ENCODE measurements at places on chromosomes 16 and 17.

- no peak for DNase-seq
Measured at GRCh38 chr17:8012996-8013640, 10.7 kb downstream of the GUCY2D start.

DNA sequence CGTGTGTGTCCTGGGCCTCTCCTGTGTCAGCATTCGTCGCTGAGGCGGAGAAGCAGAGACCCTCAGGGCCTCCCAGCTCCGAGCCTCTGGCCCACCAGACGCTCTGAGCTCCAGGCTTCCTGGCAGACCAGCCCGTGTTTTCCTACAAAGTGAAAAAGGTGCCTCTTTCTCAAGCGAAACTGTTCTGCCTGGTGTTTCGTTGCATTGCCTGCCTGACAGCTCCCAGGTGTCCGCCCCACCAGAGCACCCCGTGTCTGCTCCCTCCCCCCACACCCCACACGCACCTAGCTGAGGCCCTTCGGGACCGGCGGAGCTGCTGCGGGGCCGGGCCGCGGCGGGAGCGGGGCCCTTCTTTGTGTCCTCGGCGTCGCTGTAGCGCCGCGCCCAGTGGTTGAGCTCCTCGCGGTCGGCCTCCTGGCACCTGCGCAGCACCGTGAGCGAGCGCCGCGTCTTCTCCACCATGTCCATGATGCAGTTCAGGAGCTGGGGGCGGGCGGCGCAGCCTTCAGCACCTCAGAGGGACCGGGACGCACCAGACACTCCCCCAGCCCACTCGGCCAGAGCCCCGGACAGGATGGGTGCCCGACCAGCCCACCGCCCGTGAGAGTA lies 14.7 kb upstream of the PABPN1L start:
- DNase-seq = no peak

- DNase-seq = no peak
Measured at GRCh38 chr16:60459463-60459862, 1576.8 kb downstream of the CDH8 start.

- DNase-seq = no peak
Measured at GRCh38 chr17:31296142-31296541, 897 bp downstream of the OMG start.

DNA sequence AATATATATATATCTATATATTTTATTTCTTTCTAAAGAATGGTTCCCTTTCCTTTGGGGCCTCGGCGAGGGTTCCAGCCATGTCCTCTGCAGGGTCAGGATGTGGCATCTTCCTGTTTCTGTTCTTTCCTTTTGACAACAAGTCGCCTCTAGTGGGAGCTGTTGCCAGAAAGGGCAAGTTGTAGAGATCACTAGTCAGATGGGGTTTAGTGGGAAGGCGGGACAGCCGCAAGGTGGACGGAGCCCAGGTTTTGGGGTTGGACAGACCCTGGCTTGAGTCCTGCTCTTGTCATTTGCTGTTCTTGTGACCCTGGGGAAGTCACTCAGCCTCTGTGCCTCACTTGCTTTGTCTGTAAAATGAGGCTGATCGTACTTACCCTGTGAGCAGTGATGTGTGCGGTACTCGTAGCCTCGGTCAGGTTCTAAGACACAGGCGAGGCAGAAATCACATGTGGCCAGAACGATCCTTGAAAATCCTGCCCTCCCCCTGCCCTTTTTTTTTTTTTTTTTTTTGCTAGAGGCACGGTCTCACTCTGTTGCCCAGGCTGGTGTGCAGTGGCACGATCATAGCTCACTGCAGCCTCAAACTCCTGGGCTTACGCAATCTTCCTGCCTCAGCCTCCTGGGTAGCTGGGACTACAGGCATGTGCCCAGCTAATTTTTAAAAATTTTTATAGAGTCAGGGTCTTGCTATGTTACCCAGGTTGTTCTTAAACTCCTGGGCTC lies 80.1 kb downstream of the ABCC6 start:
- DNase-seq = no peak

GRCh38 chr16:54935266-54935968 lies 4.8 kb downstream of the IRX5 start:
- DNase-seq = no peak

GRCh38 chr17:78573955-78574354 lies 3.2 kb downstream of the DNAH17 start:
- no peak for DNase-seq

DNA sequence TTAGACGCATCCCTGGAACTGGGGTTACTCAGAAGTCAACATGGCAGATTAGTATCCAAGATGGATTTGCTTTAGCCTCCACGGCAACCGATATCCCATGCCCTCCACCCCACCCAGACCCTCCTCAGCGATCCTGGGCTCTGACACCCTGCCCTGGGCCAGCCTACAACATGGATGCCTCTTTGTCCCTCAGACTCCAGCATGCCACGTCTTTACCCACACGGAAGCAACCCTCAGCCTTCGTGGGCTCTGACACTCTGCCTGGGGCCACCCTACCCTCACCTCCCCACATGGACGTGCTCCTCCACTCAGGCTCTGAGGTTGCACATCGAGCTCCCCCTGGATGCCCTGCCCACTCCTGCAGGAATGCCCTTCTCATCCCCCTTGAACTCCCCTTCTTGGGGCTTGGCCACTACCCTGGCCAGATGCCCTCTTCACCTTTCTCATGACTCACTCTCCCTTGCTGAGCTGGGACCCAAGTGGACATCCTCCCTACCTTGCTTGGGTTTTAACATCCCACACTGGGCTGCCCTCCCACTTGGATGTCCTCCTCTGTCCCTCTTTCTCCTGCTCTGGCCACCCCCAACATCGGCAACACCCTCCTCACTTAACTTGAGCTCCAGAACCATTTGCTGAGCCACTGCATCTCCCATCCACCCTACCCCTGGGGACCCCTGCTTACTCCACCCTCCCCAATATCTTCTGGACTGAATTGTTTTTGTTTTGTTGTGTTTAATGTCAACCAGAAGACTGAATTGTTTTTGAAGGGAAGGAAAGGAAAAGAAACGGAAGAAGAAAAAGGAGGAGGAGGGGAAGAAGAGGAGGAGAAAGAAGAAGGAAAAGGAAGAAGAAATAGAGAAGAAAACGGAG lies 18.3 kb upstream of the TMEM92 start:
- no peak for DNase-seq

DNA sequence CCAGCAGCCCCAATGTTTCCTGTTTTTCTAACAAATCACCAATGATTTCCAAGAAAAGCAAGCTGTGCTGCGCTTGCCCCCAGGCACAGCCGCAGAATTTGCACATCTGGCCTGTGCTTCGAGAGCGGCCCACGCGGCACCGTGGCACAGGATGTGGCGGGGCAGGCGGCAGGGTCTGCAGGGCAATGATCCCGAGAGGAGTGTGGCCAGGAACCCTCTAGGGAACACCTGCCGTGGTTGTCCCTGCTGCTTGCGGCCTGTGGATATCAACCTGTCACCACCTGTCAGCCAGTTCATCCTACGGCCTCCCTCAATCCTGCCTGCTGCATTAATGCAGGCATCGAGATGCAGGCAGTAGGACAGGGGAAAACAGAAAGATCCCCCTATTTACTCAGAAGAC lies 24.0 kb downstream of the PIK3R5 start:
- DNase-seq = no peak

- DNase-seq = no peak
Measured at GRCh38 chr16:72794319-72794718, 253.6 kb downstream of the ZFHX3 start.

- peak; percentile 16 for DNase-seq
Measured at GRCh38 chr17:11935734-11936406, 61.4 kb downstream of the ZNF18 start.

DNA sequence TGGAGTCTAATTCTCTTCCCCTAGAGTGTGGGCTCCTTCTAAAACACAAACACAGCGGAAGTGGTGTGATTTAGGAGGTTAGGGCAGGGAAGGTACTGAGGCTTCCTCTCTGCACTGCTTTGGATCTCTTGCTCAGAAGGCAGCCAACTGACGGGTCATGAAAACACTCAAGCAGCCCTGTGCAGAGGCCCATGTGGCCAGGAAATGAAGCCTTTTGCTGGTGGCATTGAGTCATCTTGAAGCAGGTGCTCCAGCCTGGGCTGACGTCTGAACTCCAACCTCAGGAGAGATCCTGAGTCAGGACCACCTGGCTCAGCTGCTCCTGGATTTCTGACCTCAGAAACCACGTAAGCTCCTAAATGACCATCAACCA lies 72.9 kb downstream of the MRM1 start:
- DNase-seq = no peak

DNA sequence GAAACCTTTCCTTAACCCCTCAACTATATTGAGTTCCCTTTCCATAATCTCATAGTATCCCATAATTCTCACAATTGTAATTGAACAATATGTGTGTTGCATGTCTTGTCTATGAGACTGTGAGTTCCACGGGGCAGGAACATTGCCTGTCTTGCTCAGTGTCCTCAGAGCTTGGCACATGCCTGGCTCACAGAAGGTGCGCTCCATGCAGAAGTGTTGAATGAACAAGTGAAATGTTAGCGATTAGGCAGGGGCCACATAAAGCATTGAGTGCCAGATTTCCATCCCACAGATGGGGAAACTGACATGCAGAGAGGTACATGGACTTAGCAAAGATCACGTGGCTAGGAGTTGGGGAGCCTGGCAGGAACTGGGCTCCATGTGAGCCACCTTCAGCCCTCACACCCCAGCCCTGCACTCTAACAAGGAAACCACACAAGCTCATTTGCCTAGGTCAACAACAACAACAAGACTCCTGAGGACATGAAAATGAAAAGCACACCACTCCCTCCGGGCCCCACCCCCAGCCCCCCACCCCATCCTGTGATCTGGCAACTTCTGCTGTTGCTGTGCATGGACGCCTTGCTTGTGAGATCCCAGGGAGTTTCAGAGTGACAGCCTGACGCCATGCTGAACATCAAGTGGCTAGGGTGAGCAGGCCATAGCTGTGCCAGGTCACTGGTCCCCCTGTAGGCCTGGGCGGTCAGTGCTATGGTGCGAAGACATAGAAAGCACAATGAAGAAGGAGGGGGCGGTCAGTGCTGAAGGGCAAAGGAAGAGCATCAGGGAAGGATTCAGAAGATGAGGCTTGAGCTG lies 5.0 kb downstream of the PIK3R5 start:
- DNase-seq = no peak

- no peak for DNase-seq
Measured at GRCh38 chr17:75610103-75610984, 22.7 kb downstream of the MYO15B start.

DNA sequence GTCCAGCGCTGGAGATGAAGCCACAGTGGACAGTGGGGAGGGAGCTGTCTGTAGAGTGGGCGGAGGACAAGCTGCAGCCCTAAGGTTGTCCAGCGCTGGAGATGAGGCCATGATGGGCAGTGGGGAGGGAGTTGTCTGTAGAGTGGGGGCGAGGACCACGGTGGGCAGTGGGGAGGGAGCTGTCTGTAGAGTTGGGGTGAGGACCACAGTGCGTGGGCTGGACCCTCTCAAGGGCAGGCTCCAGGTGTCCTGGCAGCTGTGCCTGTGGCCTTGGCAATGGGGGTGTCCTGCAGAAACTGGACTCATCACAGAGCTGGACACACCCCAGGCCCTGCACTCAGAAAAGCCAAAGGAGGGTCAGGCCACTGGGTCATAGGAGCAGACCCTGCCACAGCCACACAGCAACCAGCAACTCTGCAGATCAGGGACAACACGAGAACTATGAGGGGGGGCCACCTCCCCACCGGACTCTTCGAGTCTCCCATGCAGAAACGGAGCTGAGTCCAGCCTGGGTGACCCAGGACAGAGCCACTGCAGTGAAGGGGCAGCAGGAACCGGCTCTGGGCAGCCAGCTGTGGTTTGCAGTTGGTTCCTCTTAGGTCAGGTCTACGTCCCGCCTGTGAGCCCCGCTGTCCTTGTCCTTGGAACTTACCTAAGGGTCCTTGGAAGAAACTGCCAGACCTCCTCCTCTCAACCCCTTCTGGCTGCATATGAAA lies 33.4 kb upstream of the CBFA2T3 start:
- no peak for DNase-seq

DNA sequence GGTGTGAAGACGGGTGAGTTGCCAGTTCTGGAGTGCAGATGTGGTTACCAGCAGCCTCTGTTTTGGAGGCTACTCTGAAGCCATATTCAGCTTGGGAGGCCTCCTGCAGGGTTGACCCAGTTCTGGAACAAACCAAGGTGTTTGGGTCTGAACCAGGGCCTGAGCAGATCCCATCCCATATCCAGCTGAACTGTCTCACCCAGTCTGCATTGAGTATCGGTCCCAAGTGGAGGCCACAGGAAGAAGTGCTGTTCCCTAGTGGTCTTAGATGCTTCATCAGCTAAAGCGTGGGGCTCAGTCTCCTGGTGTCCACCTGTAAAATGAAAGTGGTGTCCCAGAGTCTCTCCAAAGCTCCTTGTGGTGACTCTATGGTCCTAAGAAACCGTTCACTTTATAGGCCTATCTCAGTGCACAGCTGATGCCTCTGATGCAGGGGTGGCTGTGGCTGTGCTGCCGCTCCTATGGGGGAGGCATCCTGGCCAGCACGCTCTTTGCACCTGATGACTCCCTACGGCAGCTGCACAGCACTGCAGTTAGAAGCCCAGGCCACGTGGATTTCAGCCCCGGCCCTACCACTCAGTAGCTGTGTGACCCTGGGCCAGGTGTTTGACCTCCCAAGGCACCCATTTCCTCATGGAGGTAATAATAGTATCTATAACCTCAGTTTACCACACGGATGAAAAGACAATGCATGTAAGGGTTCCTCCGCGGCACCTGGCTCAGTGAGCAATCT lies 21.0 kb downstream of the CBX4 start:
- no peak for DNase-seq

GRCh38 chr16:49307176-49307575 lies 25.5 kb upstream of the CBLN1 start:
- no peak for DNase-seq

DNA sequence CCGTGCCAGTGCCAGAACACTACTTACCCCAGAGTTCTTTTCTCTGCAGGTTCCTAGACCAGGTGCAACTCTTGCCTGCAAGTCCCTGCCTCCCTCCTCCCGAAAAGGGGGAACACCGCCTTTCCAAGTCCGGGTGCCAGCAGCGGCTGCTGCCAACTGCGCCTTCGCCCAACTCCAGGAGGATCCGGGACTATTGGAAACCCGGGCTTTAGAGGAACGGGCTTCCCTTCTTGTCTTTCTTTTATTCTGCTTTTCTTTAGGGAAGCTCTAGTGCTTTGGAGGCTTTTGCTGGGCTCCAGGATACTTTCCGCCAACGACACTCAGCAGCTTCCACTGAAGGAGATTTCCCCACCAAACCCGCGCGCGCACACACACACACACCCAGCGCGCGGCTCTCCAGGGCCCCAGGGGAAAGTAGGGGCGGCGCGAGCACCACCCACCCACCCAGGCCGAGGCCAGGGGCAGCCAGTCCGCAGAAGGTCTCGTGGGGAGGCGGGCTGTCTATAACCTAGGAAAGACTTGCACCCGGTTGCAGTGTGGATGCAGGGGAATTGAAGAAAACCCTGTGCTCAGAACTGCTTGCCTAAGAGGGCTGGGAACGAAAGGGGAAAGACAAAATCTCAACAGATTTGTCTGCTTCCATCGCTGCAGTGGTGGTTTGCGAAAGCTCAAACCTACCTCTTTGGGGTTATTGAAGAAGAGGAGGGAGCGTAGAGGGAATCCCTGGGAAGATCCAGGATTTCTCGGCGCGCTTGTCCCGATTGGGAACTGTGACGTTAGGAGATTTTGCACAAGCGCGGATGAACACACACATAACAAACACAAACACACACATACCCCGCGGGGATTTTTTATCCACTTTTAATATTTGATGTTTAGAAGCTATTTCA lies 977 bp upstream of the CA10 start:
- no peak for DNase-seq
